NCI-H2081 treated with DMSO at 0.1 percent for 48 hours (cell line): ENCODE measurements at places on chromosomes 7 and 10.

GRCh38 chr7:157521752-157522151, 184.9 kb downstream of the DNAJB6 start:
- DNase-seq = no peak

GRCh38 chr7:12653518-12653917, 33.9 kb upstream of the ARL4A start:
- DNase-seq = no peak

DNA sequence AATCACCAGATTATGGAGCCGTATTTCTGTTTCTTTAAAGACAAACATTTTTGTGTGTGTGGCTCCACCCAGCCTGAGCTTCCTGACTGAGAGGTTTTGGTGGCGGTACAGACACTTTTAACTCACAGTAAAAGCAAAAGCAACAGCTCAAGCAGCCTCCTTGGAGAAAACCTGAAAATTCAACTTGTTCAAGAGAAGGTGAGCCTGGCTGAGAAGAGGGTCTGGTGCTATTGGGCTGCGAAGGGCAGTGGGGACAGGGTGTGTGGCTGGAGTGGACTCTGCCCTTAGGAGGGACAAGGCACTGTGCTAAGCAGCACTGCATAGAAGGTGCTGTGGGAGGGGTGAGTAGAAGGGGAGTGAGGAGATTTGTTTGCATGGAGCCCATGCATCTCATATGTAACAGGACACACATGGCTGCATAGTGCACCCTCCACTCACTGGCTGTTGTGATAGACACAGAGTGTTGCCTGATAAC, at the start of gene GIMAP7:
Gene GIMAP7 (plus strand): TSS at position 125 of the 475 bp plus-strand sequence. CDS start 5,103 bp downstream, outside the sequence.
- no peak for DNase-seq

- DNase-seq = no peak
Measured at GRCh38 chr7:155769701-155770100, 42.6 kb downstream of the SHH start.

GRCh38 chr7:40595129-40595528, 460.3 kb downstream of the SUGCT start:
- no peak for DNase-seq

DNA sequence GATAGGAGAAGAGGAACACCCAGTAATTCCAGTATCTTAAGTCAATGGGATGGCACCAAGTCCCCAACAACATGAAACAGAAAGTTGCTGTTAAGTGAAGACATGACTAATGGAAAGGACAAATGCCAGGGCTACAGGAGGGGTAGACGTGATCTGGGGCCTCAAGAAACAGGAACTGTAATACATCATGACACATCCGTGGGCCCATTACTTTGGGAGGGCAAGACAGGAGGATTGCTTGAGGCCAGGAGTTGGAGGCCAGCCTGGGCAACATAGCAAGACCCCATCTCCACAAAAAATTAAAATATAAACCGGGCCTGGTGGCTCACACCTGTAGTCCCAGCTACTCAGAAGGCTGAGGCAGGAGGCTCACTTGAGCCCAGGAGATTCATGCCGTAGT, 408.6 kb upstream of the PRKCQ start:
- no peak for DNase-seq
